Spinal cord (tissue), 10 donors: ENCODE measurements at places on chromosomes 3 and 15. TPM values are rescaled to one million over a fixed set of nuclear protein-coding genes. Genes with fewer than 3 reads are reported as not detected.

Gene ACTC1
- 2.0 TPM for total RNA-seq

Gene FHIT
- total RNA-seq = 8.4 TPM

Gene CD96
- 0.28 TPM for total RNA-seq

Gene POMGNT2
- 34.3 TPM for total RNA-seq

Gene TUSC7
- total RNA-seq = not detected

Gene ATRIP
- total RNA-seq = 7.9 TPM

Gene MESP2
- total RNA-seq = not detected

Gene TPRG1
- total RNA-seq = 1.4 TPM

Gene SMCO1
- not detected for total RNA-seq

Gene GCHFR
- total RNA-seq = 18.2 TPM
